ENCODE measurements at places on chromosomes 2 and 18. TPM values are rescaled to one million over a fixed set of nuclear protein-coding genes. Genes with fewer than 3 reads are reported as not detected.
A peak's percentile ranks its signal among the peaks of the same experiment; 100 is the strongest.

DNA sequence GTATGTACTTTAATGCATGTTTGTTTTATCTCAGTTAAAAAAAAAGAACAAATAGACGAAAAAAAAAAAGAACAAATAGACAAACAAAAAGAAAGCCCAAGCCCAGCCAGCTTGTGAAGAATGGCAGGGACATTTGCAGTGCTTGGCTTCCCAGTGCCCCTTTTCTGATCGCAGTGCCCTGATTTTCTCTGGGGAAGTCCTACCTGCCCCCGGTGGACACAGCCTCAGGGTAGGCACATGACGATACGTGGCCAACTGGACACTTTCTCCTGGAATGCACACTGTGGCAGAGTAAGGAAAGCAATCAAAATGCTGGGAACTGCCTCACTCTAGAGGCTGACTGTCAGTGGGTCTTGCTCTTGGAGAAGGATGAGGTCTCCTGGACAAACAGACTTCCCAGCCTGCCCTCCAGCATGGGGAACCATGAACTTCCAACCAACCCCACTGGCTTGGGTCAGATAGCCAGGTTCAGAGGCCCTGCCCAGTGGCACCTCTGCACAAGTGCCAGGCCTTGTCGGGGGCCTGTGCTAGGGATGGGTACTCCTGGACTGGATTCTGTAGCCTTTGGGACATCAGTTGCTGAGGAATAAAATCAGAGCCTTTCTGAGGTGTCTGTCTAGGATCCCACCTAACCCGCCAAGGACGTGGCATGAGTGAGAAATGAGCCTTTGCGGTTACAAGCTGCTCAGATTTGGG, 76.7 kb downstream of the INHBB start:
- DNase-seq: no peak

GRCh38 chr18:47334966-47335365, 83.5 kb upstream of the SKOR2 start:
- no peak for DNase-seq

GRCh38 chr2:71505086-71505769, 51.9 kb downstream of the DYSF start:
- DNase-seq: no peak

The UGT1A8 gene
- total RNA-seq: not detected

The AGXT gene
- not detected for total RNA-seq

The POTEC gene
- not detected for total RNA-seq

The SERPINB4 gene
- not detected for total RNA-seq

DNA sequence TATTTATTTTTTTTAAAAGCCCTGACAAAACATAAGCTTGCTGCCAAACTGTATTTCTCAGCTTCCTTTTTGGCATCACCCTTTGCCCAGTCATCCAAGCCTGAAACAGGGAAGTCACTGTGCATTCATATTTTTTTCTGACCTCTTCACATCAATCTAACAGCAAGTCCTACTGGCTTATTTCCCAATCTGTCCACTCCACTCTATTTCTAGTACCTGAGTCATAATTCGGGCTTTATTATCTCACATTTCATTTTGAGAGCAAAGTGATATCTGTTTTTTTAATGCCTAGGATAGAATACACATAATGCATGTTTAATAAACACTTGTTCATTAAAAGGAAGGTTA, 5.1 kb downstream of the HNMT start:
- DNase-seq: peak; percentile 95
